ENCODE measurements at places on chromosomes 5 and 9.

- no peak for DNase-seq
Observed at GRCh38 chr9:8237096-8237495, 437.5 kb upstream of the DMAC1 start.

DNA sequence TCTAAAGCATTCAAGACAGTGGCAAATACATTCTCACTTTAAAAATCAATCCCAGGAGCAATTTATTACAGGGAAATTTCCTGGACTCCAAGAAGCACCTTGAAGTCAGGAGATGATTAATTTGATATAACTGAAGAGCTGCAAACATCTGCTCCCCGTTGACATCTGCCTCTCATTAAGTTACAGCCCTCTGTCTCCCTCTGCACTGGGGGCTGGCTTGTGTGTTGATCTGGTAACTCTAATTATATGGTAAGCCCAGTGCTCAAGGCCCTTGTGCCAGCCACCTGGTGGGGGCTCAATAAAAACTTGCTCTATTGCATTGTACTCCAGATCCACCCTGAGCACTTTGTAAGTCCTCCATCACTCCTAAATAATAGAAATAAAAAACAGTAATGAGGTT lies 131.1 kb upstream of the ZNF462 start:
- DNase-seq: no peak

DNA sequence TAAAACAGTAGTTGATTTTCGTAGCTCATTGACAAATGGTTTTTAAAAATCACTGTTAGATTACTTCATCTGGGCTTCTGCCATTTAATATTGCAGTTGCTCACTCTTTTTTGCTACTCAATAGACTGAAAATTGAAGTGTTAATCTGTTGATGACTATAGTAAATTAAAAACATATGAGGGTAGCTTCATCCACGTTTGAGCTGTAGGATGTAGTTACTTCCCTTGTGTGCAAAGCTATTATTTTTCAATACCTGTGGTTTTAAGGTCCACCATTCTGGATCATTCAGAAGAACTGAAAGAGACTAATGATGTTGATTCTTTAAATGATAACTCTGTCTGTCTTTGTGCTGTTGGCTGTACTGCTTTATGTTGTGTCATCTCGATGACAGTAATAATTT lies 74.7 kb downstream of the LNPEP start:
- no peak for DNase-seq

DNA sequence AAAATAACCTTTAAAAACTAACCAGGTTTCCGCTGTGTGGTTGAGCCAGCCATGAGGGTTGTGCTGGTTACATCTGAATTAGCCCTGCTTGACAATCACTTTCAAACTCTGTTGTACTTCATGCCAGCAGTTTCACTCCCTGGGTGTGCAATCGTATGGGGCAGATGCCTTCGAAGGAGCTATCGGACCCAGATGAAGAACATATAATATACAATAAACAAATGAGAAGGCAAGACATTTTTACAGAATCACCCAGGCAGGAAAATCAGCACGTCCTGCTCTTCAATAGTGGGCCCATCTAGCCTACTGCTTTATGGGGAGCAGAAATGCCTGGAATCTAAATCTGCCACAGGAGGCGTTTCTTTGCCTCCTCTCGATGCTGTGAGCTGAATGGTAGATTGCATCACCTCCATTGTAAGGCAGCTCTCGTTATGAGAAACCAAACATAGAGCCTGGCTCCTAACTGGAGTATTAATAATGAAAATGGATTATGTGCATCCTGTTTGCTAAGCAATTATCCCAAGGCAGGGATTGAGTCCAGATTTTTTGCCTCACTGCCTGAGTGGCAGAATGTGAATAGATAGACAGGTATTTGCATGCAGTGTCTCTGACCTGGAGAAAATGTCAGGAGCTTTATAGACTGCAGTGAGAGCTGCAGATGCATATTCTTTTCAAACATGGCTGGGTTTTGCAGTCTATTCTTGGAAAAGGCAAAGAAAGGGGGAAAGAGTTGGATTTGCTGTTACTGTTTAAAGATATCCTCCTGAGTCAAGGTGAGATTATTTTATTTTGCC lies 143.3 kb upstream of the SMARCA2 start:
- DNase-seq: no peak

- no peak for DNase-seq
Observed at GRCh38 chr5:132640613-132641012, 17.4 kb upstream of the IL13 start.

DNA sequence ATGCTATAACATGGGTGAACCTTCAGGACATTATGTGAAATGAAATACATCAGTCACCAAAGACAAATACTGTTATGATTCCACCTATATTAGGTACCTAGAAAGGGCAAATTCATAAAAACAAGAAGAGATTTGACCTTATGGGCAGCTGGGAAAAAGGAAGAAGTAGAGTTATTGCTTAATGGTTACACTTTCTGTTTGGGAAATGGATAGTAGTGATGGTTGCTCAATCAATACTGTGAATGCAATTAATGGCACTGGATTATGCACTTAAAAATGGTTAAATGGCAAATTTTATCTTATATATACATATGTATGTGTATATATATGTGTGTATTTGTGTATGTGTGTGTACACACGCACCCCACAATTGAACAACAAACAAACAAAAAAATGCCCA lies 15.2 kb downstream of the FKBP15 start:
- DNase-seq: no peak

DNA sequence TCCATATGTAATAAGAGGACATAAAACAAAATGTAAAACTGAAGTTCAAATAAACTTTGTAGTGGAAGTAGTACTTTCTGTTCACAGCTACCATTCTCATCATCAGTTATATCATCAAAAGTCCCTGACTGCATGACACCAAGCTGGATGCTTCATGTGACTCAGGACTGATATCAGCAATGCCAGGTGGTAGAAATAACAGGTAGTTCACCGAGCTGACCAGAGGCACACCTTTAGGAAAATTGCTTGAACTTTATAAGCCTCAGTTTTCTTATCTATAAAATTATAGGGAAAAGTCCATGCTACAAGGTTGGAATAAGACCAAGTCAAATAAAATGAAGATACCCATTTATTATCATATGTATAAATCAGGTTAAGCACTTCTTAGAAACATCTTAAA lies 124.9 kb upstream of the PTGER4 start:
- no peak for DNase-seq

DNA sequence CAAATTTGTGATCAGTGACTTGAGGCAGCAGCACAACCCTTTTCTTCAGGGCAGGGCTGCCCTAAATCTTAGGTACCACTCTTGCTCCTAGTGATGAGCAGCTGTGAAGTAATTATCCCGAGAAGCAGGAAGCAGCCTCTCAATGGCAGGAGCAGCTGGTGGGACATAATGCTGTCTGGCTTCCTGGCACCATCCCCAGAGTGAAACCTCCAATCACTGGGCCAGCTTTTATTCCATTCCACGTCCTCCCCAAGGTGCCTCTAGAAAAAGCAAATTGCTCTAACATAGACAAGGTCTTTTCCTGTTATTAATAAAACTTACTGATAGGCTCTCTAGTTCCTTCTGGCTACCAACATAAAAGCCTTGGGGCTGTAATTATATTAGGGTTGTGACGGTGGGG lies 154.0 kb downstream of the FRMD3 start:
- DNase-seq: no peak

GRCh38 chr5:32027717-32028458 lies 146.2 kb downstream of the GOLPH3 start:
- DNase-seq: no peak

DNA sequence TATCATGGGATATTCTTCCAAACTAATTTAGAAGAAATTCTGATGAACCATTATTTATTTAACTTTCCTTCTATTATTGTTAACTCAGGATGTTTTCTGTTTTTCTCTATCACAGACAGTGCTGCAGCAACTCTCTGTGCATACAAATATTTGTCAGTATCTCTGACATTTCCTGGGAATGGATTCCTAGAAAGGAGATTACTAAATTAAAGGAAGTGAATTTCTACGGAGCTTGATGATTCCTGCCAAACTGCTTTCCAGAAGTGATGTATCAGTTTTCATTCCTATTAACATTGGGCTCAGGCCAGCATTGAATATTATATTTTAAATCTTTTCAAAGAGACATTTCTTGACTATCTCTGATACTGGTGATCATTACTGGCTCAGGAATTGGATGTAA lies 26.0 kb upstream of the MAST4 start:
- no peak for DNase-seq

DNA sequence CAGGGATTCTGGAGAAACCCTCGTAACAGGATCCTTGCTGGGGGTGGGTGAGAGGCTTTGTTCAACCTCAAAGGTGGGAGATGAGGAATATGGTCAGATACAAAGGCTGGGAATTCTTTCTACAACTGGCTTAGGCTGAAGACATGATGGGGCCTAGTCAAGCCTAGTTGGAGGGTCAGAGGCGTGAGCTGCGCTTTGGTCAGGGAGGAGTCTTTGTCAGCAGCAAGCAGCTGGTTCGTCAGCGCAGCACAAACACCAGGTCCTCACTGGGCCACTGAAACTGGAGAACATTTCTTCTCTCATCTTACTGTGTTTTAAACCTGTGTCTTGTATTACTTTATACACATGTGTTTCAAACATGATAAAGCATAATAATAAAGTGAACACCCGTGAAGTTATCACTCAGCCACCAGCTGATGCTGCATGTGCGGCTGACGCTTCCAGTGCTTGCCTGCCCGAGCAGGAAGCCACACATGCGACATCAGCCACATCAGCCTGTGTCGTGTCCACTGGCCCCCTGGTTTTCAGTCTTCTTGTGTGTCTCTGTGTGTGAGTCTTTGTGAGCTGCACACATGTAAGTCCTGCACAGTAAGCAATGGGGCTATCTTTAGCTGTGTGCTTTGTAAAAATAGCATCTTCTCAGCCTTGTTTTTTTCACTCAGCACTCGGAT lies 81.5 kb downstream of the WNK2 start:
- no peak for DNase-seq

- no peak for DNase-seq
Observed at GRCh38 chr5:76450054-76450453, 47.0 kb downstream of the IQGAP2 start.

DNA sequence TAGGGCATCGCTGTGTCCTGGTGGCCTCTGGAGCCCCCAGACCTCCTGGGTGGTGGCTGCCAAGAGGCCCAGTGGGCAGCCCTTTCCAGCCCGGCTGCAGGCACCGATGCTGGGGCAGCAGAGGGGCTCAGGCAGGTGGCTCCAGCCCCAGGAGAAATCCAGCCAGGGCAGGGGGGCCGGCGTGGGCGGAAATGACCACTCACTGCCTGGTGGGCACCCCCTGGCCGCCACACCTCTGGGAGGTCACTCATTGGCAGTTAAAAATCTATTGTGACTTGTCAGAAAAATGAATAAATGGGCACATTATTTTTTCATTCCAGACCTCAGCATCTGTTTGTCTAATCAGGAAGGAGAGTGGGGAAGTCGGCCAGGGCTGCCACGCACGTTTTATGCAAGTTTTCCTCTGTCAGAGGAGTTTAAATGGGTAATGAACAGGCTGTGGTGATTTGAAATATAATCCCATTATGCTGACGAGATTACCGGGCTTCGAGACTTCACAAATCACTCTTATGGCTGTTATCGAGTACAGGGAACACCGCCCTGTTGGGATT lies 171.9 kb downstream of the GAPVD1 start:
- no peak for DNase-seq

- DNase-seq: no peak
Observed at GRCh38 chr5:138538943-138539627, 4.0 kb downstream of the ETF1 start.

- DNase-seq: no peak
Observed at GRCh38 chr9:79581794-79582193, 10.0 kb downstream of the TLE4 start.

GRCh38 chr5:24472518-24472917 lies 172.3 kb downstream of the CDH10 start:
- DNase-seq: no peak

- DNase-seq: no peak
Observed at GRCh38 chr5:675111-675870, 17.9 kb downstream of the TPPP start.

- DNase-seq: no peak
Observed at GRCh38 chr5:103587185-103587748, 24.7 kb upstream of the NUDT12 start.

DNA sequence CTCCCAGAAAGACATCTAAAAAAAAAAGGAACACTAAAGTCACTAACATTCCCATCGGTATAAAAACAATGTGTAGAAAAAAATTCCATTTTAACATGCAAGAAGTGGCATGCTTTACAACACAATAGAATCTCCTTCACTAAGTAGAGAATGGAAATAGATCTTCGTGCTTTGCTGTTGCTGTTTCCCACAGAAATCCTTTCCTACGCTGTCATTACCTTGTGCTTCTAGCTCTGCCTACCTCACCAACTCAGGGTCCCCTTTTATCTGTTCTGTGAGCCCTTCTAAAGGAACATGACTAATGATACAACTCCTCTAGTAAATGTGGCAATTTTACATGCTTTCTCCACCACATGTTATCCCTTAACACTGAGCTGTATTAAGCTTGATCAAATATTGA lies 202.9 kb downstream of the MCTP1 start:
- DNase-seq: no peak

- no peak for DNase-seq
Observed at GRCh38 chr5:54553659-54554207, 36.2 kb downstream of the SNX18 start.

DNA sequence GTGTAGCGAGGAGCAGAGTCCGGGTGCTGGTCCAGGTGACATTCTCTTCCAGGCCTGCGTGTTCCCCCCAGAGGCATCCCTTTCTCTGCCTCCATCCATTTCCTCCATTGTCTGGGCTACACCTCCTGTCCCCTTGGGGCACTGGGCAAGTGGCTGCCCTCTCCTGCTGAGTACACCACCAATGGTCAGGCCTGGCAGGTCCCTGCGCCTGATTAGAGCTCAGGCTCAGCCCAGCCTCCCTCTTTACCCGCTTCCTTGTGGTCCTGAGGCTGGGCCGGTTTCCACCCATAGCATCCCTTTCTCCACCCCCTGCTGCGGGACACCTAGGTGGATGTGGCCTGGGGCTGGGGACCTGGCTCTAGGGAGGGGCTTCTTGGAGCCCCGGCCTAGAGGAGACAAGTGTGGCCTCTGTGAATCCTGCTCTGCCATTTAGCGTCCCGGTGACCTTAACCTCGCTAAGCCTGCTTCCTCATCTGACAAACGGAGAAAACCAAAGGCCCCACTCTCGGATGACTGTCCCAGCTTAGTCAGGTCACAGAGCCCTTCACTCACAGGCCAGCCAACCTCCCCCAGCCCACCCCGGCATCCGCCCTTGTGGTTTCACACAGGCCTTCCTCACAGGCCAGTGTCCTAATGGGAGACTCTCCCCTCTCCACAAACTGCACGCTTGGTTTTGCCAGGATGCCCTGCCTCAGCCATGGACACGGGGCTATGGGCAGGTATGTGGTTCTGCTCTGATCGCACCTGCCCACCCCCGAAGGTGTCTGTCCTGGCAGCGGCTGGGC lies 12.9 kb downstream of the DOLPP1 start:
- DNase-seq: no peak

All from activated T-helper 1 cell treated with anti-CD3 and anti-CD28 coated beads, Interleukin-2, amount 50 U/mL, for 16 hours (primary cell).